Fibroblast of upper back skin (primary cell): ENCODE measurements at places on chromosomes 5 and 9.

- DNase-seq, result peak; percentile 52
Observed at GRCh38 chr9:75064307-75065025, 23.5 kb downstream of the NMRK1 start.

GRCh38 chr5:135347392-135347791 lies 51.6 kb downstream of the MACROH2A1 start:
- no peak for DNase-seq

DNA sequence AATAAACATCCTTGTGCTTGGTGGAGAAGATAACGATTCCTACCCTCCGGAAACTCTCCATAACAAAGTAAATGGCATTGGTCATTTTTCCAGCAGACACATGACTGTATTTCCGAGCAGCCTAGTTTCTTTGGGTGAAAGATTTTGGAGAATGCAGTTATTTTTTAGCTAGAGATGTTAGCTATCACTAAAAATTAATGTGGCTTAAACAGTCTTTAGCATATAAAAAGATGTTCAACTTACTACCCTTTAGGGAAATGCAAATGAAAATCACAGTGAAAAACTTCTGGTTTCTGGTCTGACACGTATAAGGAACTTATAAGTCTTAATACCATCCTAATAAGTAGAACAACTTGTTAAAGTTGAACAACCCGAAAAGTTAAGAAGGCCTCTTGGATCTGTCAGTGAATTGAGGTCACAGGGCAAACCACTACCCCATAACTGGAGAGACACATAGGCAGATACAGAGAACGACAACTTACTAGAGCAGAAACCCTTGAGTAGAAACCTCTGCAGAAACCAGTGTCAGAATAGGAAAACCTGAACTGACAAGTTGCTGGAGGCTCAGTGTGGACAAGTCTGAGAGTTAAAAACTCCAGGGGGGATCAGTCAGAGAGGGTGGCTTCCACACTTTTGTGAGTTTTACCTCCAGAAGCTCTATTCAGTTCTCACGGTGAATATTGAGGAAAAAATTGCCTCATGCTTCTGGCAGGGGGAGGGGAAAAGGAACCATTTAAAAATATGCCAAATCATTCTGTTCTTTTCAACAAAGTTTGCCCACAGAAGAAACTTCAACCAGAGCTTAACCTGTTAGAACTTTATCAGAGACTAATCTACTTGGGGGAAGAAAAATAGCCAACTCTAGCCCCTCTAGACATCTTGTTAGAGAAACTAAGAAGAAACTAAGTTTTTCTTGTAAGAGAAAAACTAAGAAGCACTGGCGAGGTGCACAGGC lies 325.2 kb upstream of the RPS23 start:
- DNase-seq, result no peak

DNA sequence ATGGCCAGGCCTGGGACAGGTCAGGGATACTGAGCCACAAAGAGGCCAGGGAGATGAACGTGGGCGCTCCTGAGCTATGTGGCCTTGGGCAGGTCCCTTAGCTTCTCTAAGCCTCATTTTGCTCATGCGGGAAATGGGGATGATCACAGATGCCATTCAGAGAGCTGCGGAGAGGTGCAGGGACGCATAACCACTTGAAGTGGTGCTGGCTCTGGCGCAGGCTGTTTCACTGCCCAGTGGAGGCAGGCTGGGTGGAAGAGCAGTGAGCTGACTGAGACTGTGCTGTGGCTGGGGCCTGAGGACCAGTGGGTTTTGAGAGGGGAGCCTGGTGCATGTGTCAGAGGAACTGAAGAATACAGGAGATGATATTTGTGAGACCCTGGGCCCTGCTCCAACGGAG lies 18.4 kb downstream of the CXXC5 start:
- no peak for DNase-seq

GRCh38 chr5:169442913-169443784 lies 140.4 kb upstream of the SPDL1 start:
- DNase-seq, result no peak
